ENCODE measurements at places on chromosomes 7 and 10.

DNA sequence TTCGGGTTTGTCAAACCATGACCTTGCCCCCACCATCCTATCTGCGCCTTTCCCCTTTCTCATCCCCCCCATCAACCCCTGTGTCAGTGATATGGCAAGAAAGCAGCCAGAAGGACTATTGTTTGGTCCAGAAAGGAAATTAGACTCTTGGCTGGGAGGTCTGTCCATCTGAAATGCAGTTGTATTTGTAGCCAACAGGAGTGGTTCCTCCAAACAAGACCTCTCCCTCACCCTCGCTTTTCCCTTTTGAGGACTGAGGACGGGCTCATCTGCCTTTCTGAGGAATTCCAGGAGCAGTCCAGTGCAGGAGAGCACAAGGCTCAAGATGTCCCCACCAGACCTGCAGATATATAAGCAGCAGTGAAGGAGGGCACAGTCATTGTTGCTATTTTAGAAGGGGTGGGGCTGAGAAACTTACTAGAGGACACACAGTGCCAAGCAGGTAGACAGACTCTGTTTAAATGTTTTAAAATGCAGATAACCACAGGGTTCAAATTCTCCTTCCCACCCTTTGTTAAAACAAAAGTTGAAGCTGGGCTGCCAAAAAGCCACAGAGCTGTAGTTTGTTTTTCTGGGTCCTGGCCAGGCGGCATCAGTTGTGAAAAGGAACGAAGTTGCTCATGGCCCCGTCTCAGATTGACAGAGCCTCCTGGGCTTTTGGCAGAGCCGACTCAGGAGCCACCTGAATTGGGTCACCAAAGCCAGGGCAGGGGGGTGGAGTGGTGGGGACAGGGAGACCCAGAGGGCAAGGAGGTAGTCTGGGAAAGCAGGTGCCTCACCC is 37.3 kb downstream of the CYP17A1 start:
- H3K4me3 ChIP-seq = no peak overlapping the region
- peaks cover 56% of the 10 kb centered on the region for H3K4me1 ChIP-seq
- H3K36me3 ChIP-seq = no peaks in the 10 kb centered on the region
- DNase-seq = no peak

DNA sequence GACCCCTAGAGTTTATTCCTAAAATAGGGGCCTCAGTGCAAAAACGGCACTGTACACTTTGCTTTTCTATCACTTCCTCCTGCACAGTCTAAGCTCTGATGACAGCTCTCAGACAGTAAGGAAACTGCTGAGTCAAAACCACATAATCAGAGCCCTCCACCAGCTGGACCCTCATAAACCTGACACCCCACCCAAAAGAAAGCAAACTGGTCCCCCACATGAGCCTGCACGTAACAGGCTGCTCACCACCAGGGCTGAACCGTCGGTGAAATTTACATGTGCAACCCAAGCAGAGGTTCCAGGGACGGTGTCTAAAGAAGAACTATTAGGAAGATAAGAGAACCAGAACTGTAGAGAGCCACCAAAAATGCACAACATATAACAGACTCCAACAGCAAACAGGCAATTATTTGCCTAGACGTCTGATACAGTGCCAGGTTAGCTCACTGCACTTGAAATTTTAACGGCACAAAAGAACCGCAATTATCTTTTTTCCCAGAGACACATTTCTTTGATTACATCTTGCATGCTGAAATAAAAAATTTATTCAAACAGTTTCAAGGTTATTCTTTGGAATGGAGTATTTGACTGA is 19.6 kb downstream of the SGMS1 start:
- no peaks in the 10 kb centered on the region for H3K27me3 ChIP-seq
- H3K27ac ChIP-seq = no peak overlapping the region
- peaks cover 32% of the 10 kb centered on the region for H3K4me1 ChIP-seq

DNA sequence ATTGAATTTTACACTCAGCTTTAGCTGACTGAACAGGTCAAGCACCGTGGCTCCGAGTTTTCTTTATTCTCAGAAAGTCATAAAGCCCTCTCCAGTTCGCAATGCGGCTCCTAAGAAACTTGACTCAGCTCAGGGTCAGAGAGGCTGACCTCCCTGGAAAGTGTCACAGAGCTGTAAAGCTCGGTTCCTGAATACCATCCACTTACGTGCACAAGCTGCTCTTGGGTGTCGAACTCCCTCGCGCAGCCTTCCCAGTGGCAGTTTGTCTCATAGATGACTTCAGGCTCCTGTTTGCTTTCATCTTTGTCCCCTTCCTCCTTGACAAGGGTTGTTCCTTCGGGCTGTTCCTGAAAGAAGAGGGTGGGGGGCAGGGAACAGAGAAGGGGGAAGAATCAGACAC is 213.7 kb downstream of the GLI3 start:
- H3K27ac ChIP-seq = no peak overlapping the region
- no peak overlapping the region for H3K4me3 ChIP-seq
- no peaks in the 10 kb centered on the region for H3K36me3 ChIP-seq
- DNase-seq = no peak

GRCh38 chr10:15141136-15142054 is 27.1 kb downstream of the NMT2 start:
- no peak for DNase-seq
- H3K4me1 ChIP-seq = no peaks in the 10 kb centered on the region
- no peak overlapping the region for H3K27ac ChIP-seq
- H3K27me3 ChIP-seq = no peaks in the 10 kb centered on the region

Data from testis (tissue), 5 donors.